ENCODE measurements at places on chromosomes 3 and 15.

DNA sequence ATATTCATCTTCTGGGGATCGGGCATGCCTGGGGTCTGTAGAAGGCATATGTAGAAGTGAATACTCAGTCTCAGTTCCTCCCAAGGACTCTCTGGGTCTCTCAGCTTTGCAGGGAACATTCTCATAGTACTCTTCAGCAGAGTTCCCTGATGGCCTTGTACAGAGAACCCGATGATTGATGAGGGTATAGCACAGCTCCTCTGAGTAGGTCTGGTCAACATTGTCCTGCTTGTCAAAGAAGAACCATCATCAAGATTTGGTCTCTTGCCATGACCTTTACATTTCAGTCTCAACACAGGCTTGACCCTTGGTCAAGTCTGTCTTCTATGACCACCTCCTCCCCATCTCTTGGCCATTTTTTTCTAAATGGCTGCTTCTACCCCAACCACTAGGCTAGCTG is 9.5 kb downstream of the GCSAM start:
- DNase-seq: no peak

GRCh38 chr3:37173806-37174205 is 576 bp downstream of the LRRFIP2 start:
- DNase-seq: no peak

GRCh38 chr15:43826508-43827341 is at the start of gene WDR76:
TSS of gene WDR76 (plus strand) at chr15:43827002. CDS start at chr15:43827033, 31 bp downstream.
- peak; percentile 79 for DNase-seq

DNA sequence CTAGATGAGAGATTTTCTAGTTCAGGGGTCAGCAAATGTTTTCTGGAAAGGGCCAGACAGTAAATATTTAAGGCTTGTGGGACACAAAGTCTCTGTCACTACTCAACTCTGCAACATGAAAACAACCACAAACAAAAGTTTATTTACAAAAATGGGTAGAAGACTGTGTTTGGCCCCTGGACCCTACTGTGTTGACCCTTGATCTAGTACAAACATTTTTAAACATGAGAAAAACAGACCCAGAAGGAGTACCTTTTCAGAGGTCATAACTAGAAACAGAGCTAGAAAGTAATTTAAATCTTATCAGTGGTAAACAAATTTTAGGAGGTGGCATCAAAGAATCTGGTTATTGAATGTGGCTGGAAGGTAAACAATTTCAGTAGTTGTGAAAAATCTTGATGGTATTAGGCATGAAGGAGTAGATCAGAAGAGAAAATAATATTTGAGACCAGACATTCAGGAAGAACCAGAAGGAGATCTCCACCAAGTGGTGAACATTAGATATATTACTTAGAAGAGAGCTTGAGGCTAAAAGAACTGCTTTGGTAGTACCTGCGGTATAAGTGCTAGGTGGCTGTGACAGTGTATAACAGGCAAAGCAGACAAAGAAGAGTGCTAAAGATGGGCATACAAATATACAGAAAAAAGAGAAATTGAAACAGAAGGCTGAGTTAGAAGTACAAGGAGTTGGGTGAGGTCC is 101.7 kb downstream of the NR1I2 start:
- DNase-seq: no peak

DNA sequence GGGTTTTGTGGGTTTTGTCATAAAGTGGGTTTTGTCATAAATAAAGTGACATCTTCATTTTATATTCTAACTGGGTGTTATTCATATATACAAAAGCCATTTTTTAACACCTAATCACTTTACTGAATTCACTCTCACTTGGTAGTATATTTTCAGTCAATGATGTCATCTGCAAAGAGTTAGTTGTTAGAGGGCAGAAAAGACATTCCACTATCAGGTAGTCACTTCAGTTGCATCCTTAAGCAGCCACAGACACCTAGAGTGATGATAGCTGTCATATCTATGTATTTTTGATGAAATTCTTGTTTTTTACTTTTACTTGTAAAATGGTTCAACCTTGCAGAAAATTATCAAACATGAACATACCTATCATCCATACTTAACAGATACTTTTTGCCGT is 89.0 kb downstream of the DHX36 start:
- DNase-seq: no peak

- DNase-seq: no peak
These were observed 87.5 kb upstream of the PRR20G start for GRCh38 chr3:127375151-127375930.

GRCh38 chr3:159169828-159170227 is 368.0 kb downstream of the MFSD1 start:
- DNase-seq: no peak

GRCh38 chr3:71177375-71177774 is 406.2 kb downstream of the FOXP1 start:
- DNase-seq: no peak

DNA sequence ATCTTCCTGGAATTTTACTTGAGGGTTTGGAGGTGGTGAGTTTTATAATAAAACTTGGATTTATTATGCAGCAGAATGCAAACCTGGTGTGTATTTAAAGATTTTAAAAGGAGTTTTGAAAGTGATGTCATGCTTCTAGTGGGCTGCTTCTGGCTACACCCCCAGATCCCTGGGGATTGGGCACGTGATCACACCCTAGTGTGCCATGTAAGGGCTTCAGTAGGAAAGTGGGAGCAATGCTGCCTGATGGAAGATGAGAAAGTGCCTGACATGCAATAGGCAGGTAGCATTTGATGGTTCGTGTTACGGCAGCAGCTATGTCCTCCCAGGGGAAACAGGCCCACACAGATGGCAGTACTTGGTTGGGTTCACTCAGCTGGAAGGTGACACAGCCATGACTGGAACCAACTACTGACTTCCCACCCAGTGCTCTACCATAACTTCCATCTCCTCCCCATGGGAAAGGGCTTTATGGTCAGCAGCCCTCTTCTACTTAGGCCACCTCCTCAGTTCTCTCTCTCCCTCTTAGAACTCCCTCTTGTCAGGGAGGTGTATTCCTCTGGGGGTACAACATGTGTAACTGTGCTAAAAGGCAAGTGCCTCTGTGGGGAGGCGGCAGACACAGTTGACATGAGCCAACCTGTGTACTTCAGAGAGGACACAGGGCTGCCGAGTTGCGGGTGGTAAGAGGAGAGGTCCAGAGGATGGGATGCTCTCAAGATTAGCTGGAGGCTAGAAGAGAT is 5.6 kb downstream of the ITPKA start:
- DNase-seq: no peak

GRCh38 chr3:13785351-13785750 is 94.5 kb downstream of the WNT7A start:
- no peak for DNase-seq

GRCh38 chr15:59332009-59332408 is 40.7 kb downstream of the MYO1E start:
- no peak for DNase-seq

- DNase-seq: no peak
These were observed 23.7 kb downstream of the ADCY5 start for GRCh38 chr3:123424999-123425712.

DNA sequence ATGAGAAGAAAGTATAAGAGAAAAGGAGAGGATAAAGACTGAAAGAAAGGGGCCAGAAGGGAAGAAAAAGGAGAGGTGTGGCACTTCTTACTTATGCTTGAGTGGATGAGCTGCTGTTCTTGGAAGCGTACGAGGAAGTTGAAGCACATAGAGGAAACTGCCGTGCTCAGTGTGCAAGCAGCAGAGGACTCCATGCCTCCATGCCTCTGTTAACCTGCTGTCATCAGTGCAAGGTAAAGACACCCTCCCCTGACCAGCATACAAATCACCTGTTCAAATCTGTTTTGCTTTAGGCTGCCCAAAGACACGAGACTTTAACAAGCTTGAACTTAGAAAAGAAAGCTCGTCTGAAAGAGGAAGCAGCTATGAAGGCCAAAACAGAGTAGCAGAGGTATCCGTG is 6.4 kb downstream of the WDR5B start:
- DNase-seq: no peak

GRCh38 chr3:62161371-62161770 is 212.0 kb downstream of the FEZF2 start:
- no peak for DNase-seq

- no peak for DNase-seq
These were observed 87.0 kb upstream of the LMOD3 start for GRCh38 chr3:69209413-69209812.

DNA sequence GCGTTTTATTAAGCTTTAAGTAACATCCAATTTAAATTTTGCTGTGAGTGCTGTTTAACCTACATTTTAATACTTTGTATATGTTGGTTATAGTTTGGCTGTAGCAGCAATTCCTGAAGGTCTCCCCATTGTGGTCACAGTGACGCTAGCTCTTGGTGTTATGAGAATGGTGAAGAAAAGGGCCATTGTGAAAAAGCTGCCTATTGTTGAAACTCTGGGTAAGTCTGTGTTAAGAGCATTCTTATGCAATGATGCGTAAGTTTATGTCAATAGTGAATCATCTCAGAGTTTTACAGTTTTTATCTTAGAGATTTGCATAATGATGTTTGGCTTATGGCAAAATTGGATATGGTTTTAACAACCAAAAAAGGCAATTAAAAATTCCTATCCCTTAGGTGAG is 62.7 kb downstream of the ASTE1 start:
- DNase-seq: no peak
